8988T (cell line): ENCODE measurements at places on chromosomes 5 and 9.

- no peak for DNase-seq
Observed at GRCh38 chr9:80292231-80292630, 720.5 kb downstream of the TLE4 start.

GRCh38 chr9:35918780-35919179 lies 9.5 kb downstream of the SPAAR start:
- DNase-seq = no peak

DNA sequence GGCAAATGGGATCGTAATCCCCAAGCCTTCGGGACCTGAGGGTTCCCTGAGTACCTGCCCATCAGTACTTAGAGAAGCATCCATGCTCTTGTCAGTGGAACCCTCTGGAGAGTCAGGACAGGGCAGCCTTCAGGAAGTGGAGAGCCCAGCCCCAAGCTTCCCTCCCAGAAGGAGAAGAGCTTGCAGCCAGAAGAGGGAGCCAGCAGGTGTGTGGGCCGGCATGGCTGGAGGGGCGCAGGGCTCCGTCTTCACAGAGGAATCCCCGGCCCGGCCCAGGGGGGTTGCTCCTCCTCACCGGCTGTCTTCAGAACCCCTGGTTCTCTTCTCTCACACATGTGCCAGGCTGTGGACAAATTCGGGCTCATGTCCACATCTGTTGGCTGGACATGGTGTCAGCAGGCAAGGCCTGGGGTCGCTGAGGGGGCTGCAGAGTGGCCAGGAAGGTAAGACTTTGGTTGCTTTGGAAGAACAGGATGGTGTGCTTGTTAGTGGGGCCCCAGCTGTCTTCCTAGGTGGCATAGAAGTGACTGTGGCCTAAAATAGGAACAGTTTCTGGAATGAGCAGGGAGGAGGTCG lies 58.9 kb upstream of the RXRA start:
- no peak for DNase-seq

DNA sequence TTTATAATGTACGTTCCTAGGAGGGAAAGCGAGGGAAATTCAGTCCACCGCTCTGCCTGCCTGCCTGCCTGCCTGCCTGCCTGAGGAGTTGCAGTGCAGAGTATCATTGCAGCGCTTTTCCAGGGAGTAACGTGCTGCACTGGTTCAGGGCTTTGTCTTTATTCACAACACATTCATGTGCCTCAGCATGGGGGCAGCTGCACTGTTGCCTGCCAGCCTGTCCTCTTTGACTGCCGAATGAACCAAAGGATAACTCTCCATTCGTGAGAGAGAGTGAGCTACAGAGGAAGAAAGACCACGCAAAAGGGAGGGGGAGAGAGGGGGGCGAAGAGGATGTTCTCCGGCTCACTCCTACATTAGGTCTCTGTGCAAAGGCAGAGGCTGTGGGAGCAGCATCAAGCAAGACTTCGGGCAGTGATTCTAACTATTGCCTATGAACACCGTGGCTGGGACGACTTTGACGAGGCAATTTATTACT lies 791.2 kb downstream of the MAT2B start:
- no peak for DNase-seq

DNA sequence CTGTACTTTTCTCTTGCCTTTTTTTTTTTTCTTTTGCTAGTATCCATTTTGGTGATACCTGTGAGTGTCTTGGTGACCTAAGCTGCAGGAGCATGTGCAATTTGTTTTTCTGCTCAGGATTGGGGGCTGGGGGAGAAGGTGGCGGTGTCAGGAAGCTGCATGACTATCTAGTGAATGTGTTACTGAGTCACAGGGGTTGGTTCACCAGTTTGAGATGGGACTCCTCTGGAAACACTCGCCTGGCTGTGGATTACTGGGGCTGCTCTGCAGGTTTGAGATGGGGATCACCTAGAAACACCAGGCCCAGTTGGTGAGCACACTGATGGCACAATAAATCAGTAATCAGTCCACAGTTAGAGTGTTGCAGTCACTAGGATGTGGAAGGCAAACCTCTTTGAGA lies 447.9 kb downstream of the SPATA31D1 start:
- no peak for DNase-seq

- no peak for DNase-seq
Observed at GRCh38 chr9:116278326-116278725, 124.7 kb downstream of the PAPPA start.

- DNase-seq = no peak
Observed at GRCh38 chr5:93589152-93589828, 6.3 kb downstream of the NR2F1 start.

DNA sequence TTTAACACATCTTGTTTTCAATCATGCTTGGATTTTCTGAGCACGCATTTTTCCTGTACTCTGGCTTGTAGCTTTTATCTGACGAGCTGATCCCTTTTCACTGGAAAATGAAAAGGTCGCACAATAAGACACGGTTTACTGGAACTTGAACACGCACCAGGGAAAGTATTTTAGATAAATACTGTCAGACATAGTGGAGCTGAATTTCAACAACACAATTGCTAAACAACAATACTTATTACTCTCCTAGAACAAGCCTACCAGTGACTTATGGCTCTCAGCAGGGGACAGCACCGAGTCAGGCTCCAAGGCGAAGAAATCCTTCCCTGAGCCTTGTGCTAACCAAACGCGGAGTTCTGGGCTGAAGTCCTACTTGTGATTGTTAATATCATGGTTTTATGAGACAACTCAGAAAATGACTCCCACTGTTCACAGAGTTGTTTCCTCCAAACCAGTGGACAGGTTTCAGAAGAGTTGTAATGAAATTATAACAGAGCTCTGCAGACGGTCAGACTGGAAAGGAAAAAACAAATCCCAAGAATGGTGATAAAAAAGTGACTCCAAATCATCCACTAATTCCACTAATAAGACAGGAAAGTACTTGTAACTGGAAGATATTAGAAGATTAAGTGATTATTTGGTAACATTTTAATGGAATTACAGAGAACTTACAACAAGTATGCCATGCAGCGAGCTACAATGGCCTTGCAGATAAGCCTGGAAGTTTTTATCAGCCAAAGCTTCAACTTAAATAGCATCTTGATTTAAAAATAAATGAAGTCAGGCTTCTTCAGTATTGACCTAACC lies 359.6 kb downstream of the EBF1 start:
- no peak for DNase-seq

GRCh38 chr5:58731641-58732040 lies 148.8 kb downstream of the RAB3C start:
- no peak for DNase-seq

GRCh38 chr5:74581988-74582365 lies 58.6 kb downstream of the ENC1 start:
- DNase-seq = no peak

GRCh38 chr5:170416526-170416925 lies 27.4 kb upstream of the KCNMB1 start:
- DNase-seq = no peak

DNA sequence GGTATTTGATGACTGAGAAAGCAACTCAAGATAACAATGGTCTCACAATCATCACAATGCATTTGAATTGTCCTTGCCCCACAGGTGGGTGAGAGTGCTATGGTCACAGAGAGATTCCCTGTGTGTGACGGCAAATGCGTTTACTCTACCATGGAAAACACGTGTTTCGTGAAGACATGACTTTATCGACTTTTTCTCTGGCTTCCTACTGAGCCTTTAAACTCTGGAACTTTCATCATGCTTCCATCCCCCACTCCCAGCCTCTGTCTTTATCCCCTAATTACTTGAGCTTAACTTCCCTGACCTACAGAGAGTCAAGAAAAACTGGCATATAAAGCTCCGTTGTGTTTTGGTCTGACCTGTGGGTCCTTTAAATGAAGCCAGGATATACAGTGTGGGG lies 414.1 kb upstream of the CLINT1 start:
- DNase-seq = no peak

DNA sequence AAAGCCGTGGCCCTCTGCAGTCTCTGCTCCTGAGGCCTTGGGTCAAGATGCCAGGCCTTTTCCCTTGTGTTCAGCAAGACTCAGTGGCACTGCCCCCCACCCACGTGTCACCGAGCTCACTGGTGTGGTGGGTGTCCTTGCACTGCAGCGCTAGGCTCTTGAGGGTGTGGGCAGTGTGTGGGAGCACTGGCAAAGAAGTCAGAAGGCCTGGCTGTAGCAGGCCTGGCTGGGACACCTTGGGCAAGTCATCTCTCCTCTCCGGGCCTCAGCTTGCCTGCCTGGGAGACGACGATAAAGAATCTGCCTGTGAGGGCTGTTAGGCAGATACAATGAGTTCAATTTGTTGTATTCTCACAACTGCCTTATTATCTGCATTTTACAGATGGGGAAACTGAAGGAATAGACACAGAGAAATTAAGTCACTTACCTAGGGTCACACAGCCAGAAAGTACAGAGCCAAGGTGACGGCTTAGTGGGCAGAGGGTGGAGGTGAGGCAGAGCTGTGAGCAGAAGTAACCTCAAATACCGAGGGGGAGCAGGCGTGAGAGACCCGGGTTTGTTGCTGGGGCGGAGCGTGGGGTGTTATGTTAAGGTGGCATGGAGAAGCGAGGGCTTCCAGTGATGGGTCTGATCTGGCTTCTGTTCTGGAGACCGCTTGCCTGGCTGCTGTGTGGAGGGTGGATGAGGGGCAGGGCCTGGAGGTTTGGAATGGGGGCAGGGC lies 1.4 kb downstream of the TSPAN17 start:
- DNase-seq = no peak

GRCh38 chr5:68369457-68370125 lies 154.0 kb downstream of the PIK3R1 start:
- no peak for DNase-seq

- DNase-seq = no peak
Observed at GRCh38 chr9:114746591-114747346, 59.1 kb downstream of the TNFSF15 start.

DNA sequence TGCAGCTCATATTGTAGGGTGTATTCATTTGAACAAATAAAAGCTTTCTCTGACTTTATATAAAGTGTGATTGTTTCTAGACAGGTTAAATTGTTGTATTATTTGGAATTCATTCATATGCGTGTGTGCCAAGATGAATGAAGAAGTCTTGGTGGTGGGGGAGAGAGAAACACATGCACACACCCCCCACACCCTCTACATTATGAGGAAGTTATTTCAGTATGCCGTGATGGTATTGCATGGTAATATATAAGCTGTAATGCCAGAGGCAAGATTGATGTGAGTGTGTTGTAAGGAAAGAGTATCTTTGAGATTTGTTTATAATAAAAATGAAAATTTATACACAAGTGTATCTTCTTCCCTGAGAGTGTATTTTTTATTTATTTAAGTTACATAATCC lies 71.0 kb downstream of the IPO11 start:
- DNase-seq = no peak

DNA sequence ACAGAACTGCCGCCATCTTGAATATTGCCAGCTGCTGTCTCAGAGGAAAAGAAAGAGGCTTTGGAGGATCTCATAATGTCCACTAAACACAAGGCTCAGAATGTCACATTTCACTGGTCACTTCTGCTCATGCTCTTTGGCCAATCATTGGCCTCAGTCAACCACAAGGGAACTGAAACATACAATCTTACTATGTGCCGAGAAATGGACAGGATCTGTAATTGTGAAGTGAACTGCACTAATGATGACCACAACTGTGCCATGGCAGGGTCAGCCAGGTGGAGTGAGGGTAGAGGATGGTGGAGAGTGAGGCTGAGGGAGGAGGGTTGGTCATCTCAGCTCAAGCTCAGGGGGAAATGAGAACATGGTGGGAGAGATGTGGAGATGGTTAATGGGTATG lies 32.8 kb downstream of the GDNF start:
- DNase-seq = no peak
